ENCODE measurements at places on chromosomes 7 and 10.

DNA sequence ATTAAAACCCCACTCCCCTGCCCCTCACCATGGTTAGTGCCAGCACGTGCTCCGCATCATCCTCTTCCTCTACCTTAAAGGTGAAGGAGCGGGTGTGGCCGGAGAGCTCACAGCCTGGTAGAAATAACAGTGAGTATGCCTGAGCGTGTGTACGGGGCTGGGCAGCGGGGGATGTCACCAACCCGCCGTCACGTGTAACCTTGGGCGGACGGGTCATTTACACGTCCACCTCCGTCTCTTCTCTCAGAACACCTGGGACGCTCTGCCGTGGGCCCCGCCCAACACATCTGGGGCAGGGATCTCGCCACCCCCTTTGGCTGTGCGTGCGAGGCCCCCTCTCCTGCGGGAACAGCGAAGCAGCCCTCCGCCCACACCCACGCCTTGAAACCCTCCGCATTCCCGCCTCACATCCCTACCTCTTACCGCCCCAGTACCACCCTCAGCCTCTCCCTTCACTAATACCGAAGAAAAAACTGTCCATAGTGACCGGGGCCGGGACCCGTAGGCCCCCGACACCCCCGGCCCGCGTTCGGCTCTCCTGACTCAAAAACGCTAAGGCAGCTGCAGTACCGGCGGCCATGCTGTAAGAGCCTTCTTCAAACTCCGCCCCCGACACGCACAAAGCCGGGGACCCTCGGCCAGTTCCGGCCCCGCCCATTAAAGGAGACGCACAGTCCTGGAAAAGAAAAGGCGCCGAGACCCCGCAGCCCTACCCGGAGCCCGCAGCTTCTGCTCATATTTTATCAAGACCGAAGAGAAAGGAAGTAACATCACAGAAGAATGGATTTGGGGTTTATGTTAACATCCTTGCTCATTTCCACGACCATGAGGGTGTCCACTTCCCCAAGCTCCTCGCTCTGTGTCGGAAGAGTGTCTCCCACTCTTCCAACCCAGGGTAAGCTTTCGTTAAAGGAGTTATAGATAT is at the start of gene NPM3:
Gene NPM3 (minus strand): TSS at position 636 of the 925 bp plus-strand sequence. CDS start 56 bp downstream, at position 580.
- DNase-seq = peak; percentile 95

GRCh38 chr10:56633876-56634452 is 272.9 kb upstream of the ZWINT start:
- no peak for DNase-seq

DNA sequence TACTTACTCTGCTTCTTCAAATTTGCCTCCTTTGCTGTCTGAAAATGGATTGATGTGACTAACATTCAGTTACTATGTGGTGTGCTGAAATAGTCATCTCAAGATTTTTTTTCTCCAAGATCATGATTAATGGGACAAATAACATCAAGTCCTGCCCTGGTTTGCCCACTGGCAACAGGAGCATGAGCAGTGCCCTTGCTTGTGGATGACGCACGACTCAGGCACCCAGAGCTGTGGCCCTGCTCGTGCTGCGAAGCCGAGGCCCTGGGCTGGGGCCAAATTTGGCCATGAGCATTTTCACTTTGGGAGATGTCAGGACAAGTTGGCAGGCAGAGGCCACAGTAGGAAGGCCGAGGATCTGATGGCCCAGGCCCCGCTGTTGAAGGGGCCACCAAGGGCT is 239.8 kb upstream of the IGFBP3 start:
- DNase-seq = peak; percentile 86

DNA sequence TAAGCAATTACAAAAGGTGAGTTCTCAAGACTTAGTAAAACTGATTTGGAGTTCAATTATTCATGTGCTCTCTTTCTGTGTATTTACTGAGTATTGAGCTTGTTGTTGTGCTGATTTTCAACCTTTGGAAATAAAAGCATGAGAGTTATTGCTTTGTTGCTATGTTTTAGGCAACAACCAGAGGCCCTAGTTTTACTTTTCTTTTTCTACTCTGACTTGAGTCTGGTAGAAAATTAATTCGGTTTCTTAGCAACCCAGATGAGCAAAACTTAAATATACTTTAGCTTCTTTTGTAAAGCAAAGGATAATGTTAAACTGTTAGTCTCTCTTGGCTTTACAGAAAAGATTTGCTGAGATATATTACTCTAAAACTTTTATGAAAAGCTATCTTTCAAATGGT is 66.4 kb upstream of the SCIN start:
- DNase-seq = no peak

DNA sequence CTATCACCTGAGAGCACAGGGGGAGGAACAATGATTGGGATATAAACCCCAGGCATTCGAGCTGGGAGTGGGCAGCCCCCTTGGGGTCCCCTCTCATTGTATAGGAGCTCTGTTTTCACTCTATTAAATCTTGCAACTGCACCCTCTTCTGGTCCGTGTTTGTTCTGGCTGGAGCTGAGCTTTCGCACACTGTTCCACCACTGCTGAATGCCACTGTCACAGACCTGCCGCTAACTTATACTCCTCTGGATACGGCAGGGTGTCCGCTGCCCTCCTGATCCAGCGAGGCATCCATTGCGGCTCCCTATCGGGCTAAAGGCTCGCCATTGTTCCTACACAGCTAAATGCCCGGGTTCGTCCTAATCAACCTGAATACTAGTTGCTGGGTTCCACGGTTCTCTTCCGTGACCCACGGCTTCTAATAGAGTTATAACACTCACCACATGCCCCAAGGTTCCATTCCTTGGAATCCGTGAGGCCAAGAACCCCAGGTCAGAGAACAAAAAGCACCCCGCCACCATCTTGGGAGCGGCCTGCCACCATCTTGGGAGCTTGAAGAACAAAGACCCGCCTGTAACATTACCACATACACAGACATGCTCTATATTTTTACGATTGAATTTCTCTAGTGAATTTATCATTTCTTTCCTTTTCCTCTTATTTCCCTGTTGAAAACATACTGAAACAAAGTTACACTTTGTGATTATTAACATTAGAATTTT is 9.0 kb downstream of the ZWINT start:
- DNase-seq = no peak

DNA sequence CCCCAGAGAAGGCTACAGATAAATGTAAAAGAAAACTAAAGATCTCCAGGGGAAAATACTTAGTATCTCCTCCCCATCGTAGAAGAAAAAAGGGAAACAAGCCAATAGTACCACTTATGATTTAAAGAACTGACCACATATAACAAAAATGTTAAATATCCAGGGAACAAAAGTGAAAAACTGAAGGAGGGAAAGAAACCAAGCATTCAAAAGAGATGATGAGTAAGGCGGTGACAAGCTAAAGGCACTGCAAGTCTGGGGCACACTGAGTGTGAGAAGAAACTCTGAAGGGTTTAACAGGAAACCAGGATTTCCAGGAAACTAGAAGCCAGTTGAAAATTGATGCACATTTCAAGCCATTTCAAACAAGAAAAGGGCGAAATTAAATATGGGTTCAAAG is 226.3 kb downstream of the AHR start:
- DNase-seq = no peak

DNA sequence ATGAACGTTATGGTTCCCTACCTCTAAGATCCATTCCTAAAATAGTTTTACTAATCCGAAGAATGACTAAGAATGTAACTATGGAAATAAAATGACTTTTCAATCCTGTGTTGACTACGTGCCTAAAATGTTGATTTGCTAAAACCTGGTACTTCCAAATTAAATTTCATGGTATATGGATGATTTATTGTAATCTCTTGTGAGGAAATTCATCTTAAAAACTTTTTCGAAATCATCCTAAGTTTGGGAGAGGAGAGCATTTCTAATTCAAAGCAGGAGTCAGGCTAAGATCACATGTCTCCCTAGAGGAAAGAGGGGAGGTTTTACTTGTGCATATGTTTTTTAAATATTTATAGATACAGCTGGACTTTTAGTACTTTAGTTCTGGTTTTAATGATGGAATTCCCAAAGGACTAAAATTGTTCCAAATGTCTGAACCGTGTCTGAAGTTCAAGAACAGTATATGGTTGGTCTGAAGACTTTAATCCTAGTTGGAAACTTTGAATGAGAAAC is 483.9 kb downstream of the AUTS2 start:
- no peak for DNase-seq

GRCh38 chr7:81846398-81846797 is 76.6 kb upstream of the HGF start:
- DNase-seq = peak; percentile 18
